Breast epithelium (tissue), 4 donors: ENCODE measurements at places on chromosomes 11 and 22. TPM values are rescaled to one million over a fixed set of nuclear protein-coding genes. Genes with fewer than 3 reads are reported as not detected.

The UBASH3B gene
- 4.7 TPM for total RNA-seq

The IL17REL gene
- total RNA-seq = not detected

The MICAL2 gene
- 30.9 TPM for total RNA-seq

The ADAMTS15 gene
- total RNA-seq = 22.6 TPM

The USP2 gene
- total RNA-seq = 0.48 TPM

The PNPLA3 gene
- total RNA-seq = 2.9 TPM

- DNase-seq = no peak
Measured at GRCh38 chr11:15843309-15843872, 513.0 kb downstream of the SOX6 start.

DNA sequence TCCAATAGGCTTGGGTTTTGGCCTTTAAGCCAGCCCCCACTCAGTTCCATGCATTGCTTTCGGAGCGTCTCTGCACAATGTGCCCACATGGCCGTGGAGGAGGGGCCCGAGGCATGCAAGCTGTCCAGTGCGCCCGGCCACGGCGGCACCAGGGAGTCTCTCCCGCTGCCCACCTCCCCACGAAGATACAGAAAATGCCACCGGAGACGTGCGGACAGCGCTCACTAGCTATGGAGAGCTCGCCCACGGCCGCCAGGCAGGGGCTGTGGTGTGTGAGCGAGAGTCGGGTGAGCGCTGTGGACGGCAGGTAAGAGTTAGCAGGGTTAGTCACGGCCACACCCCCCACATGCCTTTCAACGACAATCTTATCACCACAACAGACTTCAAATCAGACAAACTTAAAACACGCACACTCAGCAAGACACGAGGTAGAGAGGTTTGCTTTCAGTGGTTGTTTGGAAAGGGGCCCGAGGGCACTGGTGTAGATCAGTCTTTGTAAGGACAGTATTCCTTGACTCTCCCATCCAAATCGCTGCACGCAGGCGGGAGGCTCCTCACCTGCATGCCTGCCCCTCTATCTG is 18.7 kb upstream of the BID start:
- DNase-seq = no peak

- no peak for DNase-seq
Measured at GRCh38 chr22:42350373-42350772, 79.9 kb upstream of the TCF20 start.

- DNase-seq = no peak
Measured at GRCh38 chr22:22461111-22461510, 47.4 kb downstream of the ZNF280B start.

- DNase-seq = no peak
Measured at GRCh38 chr11:126169291-126169690, 42.2 kb downstream of the RPUSD4 start.

DNA sequence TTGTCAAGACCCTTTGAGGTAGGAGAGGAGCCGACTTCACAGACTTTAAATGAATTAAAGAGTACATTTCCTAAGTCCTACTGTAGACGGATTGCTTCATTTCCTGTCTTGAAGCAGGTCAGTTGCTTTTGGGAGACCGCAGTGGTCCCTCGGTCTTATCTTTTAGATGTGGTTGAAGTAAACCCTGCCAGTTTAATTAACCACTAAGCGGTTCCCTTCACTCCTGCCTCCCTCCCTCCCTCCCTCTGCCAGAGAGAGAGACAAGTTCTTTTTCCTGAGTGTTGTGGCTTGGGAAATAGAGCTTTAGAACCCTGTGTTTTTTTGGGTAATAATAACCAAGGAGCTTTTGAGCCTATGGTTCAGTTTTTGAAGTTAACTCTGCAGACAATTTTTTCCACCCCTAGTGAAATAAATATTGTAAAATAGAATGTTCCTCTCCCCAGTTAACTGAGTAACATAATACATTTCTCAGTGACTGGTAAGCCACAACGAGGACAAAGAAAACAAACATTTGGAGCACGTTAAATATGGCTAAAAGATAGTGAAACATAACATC is 147.5 kb downstream of the LDLRAD3 start:
- no peak for DNase-seq

- DNase-seq = no peak
Measured at GRCh38 chr11:20116825-20117224, 43.5 kb downstream of the DBX1 start.

- no peak for DNase-seq
Measured at GRCh38 chr11:95242091-95242844, 11.3 kb upstream of the SESN3 start.

GRCh38 chr11:46362156-46363030 is 15.1 kb downstream of the DGKZ start:
- DNase-seq = no peak

DNA sequence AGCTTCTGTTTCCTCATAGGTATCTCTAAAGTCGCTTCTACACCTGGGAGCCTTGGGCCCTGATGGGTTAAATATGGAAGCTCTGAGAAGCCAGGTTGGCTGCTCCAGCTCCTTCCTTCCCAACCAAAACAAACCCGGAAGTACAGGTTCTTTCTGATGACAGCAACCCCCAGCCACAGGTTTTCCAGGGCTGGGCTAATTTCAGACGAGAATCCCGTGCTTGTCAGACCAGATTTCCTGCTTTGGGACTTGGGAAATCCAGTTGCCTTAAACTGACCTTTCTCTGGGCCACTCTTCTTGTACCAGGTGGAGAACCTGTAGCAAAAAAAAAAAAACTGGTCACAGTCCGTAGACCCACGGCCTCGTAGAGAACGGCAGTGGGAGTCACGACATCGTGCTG is 51.9 kb downstream of the RBX1 start:
- peak; percentile 55 for DNase-seq

- DNase-seq = no peak
Measured at GRCh38 chr11:96538622-96539021, 148.8 kb downstream of the JRKL start.

DNA sequence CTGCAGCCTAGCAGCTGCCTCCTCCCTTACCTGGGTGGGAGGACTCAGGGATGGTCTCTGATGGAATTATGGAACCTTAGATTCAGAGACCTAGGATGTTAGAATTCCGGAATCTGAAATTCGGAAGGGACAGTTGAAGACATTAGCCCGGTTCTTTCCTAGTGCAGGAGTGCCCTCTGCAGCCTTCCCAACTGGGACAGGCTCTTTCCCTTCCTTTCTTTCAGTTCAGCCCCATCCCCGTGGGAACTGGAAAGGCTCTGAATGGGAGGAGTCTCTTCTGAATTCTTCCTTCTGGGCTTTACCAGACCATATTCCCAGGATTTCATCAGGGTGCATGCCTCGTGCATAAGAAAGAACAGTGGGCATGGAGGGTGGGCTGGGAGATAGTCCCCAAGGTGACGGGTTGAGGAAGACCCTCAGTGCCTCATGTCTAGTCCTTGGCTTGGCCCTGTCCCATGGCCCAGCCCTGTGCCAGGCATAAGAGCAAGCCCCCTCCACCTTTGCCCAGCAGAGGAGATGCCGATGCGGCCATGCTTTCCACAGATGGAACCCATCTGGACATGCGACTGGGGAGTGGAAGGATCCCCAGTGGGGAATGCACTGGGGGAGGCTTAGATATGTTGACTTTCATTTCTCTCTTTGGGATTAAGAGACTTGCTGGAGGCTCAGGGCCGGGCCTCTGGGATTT is 14.4 kb downstream of the DNAJB13 start:
- no peak for DNase-seq

DNA sequence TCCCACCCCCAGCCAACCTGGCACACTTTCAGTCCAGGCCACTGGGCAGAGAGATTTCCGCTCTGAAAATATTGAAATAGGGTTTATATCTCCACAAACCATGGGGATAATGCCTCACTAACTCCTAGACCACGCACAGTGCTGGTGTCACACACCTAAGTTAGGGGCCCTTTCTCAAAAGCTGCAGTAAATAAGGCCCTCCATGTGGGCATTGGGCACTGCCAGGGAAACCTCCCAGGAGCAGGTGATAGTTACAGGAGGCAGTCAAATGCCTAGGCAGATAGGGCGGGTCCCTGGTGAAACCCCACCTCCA is 3.1 kb upstream of the IL10RA start:
- DNase-seq = no peak
